H4 (cell line): ENCODE measurements at places on chromosomes 3 and 15. TPM values are rescaled to one million over a fixed set of nuclear protein-coding genes. Genes with fewer than 3 reads are reported as not detected.

SEMA6D gene
- total RNA-seq: 7.6 and 10.4 TPM in 2 replicates

DNA sequence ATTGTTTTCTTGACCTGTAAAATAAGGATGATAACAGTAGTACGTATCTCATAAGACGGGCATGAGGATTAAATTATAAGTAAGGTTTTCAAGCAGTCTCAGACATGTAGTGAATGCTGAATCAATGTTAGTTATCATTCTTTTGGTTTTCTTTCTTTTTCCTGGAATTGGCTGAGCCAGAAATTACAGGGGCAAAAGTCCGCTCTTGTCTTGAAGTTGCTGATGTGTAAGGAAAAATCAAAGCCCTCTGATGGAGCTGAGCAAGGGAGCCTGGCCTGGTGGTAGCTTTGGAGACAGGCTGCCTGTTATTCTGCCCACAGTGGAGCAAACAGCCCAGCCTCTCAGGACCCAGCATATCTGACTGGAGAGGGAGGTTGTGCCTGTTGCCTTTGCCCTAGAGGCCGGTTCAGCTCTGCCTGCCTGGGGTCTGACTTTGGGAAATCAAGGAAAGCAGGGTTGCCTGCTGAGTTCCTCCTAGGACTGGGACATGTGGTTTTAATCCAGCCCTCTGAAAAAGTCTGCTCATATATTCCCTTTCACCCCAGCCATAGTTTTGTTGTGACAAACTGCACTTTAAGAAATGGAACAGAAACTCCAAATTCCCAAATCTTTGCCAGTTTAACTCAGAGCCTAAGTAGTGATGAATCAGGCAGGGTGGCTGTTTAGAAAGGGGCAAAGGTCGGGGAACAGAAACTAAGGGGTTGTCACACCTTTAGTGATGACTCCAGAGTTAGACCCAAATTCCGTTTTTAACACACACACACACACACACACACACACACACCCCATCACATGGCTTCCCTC lies 40.1 kb downstream of the GASK1A start:
- DNase-seq: no peak

- DNase-seq: peak; percentile 59
Measured at GRCh38 chr3:47381317-47382157, 716 bp downstream of the PTPN23 start.

GRCh38 chr3:195535293-195535692 lies 7.8 kb downstream of the PPP1R2 start:
- no peak for DNase-seq
